ENCODE measurements at places on chromosomes 7 and 10.

DNA sequence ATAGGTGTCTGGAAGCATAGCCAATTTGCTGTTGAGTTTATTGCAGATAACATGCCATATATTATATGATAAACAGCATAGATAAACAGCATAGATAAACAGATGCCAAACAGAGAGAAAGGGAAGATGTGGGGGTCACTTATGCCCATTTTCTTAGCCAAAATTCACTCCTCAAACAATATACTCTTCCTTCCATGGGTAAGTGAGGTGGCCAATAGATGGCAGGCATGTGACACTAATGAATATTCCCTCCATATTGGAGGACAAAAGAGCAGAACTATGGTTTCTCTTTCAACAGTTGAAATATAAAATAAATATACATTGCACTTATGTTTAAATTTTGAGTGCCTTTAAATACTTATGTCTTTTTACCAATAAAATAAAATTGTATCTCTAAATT, 1212.8 kb downstream of the REEP3 start:
- DNase-seq = no peak

- DNase-seq = peak; percentile 78
Observed at GRCh38 chr7:158695726-158696452, 8.7 kb downstream of the NCAPG2 start.

DNA sequence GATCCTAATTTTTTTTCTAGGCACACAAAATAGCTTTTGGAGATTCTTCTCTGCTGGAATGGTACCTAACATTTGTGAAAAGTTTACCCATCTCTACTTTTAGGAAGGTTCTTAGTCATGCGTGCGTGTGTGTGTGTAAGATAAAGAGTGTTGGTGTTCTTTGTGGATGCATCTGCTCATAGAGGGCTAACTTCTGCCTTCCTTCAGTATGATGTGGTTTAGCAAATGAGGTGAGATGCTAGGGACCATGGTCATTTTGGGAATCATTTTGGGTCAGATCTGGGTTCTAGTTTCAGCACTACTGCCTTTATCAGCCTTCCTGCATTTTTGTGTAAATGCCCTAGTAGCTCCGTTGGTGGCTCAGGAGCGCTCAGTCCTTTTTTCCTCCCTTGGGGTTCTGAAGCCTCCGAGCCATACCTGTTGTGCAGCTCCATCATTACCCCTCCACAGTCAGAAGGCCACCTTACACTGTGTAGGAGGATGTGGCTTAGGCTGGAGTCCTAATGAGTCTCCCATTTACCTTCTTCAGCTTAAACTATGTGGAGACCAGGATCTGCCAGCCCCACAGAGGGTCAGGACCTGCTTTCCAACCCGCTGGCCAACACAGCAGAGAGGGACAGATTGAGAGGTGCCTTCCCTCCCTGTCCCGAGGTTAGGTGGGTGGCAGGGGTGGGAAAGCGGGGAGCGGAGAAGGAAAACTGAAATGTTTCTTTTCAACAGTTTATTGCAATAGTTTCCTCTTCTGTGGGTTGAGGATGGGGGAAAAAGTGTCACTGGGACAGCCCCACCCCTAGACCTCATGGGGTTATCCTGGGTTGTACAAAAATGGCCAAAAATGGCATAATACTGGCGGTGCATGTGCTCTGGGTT, 31.2 kb downstream of the TSPAN14 start:
- no peak for DNase-seq

DNA sequence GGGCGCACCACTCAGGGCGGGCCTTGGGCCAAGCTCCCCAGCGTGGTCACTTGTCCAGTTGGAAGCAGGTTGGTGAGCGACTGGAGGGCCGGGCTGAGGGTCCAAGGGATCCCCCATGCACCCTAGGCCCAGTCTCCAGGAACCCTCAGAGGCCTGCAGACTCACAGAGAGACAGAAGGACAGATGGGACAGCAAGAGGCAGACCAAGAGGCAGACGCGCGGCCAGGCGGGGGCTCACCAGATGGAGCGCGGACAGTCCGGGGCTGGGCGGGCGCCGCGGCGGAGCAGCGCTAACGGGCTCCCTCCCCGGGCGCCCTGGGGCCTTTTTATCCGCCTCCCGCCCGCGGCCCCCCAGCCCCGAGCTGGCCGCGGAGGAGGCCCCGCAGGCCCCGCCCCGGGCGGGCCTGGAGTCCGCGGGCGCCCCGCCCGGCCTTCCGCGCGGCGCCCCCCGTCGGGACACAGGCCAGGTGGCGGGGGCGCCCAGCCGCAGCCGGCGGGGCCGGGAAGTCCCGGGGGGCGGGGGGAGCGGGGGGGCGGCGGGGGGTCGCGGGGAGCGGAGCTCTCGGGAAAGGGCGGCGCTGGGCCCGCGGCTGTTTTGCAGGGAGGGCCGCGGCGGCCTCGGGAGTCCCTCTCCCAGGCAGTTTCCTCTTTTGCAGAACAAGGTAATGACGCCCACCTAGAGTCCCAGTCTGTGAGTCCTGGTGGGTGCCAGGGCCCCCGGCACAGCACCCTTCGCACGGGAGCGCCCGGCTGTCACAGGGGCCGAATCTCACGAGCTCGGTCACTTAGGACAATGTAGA, at the start of gene LOXL4:
TSS of gene LOXL4 (minus strand) at position 301 of the 800 bp plus-strand sequence. CDS start 5,175 bp downstream, outside the sequence.
- no peak for DNase-seq

- no peak for DNase-seq
Observed at GRCh38 chr10:14508725-14509124, 178.0 kb upstream of the FRMD4A start.

- no peak for DNase-seq
Observed at GRCh38 chr7:123752534-123752933, 3.7 kb upstream of the WASL start.

DNA sequence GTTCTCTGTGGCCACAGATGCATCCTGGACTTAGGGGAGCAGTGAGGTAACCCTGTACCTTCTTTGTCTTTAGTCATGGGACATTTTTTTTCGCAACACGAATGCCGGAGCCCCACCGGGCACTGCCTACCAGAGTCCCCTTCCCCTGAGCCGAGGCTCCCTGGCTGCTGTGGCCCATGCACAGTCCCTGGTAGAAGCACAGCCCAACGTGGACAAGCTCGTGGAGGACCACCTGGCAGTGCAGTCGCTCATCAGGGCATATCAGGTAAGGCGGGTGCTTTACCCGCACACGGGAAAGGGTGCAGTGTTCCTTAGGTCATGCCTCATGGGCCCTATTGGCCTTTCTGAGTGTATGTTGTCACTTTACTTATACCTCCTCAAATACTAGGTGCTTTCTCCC, 38.8 kb downstream of the OGDH start:
- no peak for DNase-seq

GRCh38 chr7:136009488-136010079, 32.4 kb upstream of the MTPN start:
- DNase-seq = no peak

GRCh38 chr7:1170741-1171501, 10.9 kb upstream of the ZFAND2A start:
- DNase-seq = no peak

- no peak for DNase-seq
Observed at GRCh38 chr10:108427146-108427545, 1262.6 kb upstream of the SORCS1 start.

DNA sequence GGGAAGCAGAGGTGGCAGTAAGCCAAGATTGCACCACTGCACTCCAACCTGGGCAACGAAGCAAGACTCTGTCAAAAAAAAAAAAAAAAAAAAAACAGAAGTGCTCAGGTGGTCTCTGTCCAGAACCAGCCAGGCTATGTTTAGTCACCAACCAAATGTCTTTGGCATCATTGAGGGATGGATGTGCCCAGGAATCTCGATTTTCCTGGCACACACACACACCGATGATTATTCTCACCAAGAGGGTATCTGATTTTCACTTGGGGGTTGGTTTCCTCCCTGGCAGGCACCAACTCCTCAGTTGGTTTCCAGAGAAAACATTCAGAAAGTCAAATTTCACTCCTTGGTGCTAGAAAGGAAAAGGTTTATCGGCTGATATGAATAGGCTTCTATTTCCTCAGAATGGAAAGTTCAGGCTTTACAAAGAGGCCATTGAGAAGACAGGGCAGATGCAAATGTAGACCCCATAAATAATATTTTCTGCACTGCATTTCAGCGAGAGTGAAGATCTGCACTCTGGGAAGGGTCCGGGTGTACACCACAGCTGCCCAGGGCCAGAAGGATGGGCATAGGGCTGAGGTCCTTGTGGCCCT, 154.8 kb downstream of the TNS3 start:
- DNase-seq = no peak

DNA sequence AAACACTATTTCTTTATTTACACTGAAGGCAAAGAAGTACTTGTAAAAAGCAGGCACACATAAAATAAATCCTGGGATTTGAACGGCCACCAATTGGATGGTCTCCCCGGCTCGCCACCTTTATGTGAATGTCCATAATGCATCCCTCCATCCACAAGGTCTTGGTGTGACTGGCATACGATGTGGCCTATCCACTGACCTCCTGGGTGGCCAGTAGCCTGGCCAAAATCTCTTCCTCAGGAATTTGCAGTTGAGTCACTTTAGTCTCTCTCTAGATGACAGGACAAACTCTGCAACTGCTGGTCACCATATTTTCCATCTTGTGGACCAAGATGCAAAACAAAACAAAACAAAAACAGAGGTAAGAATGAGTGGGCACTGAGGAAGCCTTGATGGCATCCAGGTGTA, 39.1 kb downstream of the CDK1 start:
- no peak for DNase-seq

DNA sequence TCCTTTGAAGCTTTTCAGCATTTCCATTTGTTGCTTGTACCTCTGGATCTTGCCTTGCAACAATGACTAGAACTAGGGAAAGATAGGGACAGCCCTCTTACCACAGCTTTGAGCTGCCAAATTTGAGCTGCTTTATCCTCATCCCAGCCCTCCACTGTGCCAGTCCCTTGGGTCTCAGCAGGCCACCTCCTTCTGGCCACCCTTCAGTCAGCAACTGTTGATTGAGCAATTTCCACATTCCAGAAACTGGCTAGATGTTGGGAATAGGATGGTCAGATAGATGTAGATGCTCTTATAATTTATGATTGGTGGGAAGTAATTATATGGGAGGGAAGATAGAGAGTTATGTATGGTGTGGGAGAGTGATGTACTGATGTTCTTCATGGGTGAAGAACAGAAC, 100.1 kb downstream of the ST7 start:
- no peak for DNase-seq

GRCh38 chr10:91805110-91805838, 7.0 kb downstream of the TNKS2 start:
- no peak for DNase-seq

DNA sequence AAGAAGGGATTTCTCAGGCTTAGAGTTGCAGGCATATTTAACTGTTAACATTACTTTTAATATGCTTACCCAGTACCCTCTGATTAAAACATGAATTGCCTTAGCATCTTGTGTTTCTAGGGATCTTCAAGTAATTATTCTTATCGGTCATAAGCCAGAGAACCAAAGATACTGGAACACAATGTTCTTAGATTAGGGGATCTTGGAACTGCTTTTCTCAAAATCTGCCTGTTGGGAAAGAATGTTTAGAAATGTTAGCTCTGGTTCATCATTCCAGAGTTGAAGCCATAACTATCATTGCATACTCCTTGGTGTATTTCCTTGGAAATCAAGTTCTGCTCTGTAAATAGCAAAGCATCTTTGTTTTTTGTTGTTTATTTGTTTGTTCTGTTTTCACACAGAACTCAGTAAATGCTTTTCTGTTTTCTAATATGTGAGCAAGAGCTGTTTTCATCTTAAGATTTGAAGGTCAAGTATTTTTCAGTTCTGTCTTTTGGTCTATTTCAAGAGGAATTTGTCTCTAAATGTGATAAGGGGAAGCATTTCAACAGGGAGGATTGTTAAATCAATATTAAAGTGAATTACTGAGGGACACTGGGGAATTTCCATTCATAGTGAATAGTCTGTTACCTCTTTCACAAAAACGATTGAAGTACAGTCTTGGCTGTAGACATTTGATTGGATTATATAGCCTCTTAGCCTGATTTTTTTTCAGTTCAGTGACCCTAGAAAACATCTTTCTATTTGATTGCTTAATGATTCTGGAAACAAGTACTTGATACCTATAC, 103.2 kb upstream of the CYP26C1 start:
- no peak for DNase-seq

DNA sequence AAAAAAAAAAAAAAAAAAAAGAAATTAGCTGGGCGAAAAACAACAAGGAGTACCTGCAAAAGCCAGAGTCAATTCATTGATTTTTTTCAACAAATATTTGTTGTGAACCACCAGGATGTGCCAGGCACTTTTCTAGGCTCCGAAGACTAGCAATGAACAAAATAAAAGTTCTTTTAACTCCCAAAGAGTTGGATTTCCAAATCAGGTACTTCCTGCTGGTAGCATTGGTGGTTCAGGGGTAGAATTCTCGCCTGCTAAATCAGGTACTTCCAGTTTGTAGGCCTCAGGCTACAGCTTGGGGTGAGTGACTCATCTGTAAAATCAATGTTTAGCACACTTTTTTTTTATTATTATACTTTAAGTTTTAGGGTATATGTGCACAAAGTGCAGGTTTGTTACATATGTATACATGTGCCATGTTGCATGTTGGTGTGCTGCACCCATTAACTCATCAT, 10.9 kb downstream of the PPA1 start:
- no peak for DNase-seq

- DNase-seq = no peak
Observed at GRCh38 chr10:121460733-121461132, 137.5 kb downstream of the FGFR2 start.

- DNase-seq = no peak
Observed at GRCh38 chr10:129005804-129006203, 461.2 kb upstream of the MGMT start.

DNA sequence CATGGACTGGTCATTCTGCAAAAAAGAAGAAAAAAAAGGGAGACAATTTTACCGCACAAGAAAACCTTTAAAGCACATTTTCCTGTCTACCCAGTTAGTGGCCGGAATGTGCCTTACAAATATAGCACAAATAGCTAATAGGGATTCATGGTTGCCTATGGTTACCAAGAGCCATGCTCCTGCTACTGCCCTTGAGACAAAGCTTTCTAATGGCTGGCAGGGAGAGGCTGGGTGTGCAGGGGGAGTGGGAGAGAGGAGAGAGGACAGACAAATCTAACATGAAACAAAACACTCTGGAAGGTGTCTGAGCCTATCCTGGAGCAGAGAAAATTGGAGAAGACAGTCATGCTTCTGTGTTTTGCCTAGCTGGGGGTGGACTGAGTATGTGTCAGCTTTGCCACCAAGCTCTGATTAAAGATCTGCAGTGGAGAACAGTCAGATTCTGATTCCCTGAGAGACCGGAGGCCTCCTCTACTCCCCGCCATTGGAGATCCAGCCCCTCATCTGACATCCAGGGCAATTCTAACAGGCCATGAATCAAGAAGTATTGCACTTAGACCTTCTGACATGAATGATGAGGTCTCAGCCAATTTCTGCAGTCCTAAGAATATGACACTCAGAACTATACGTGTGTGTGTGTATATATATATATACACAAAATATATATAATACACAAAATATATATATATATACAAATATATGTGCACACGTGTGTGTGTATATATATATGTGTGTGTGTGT, 80.2 kb downstream of the PRTFDC1 start:
- no peak for DNase-seq

Data from GDM1 (cell line).